ENCODE measurements at places on chromosomes 16 and 17.

GRCh38 chr17:39916918-39917317, 1.5 kb downstream of the GSDMB start:
- peak; percentile 20 for DNase-seq

- no peak for DNase-seq
Observed at GRCh38 chr16:85330006-85330693, 217.9 kb upstream of the CIBAR2 start.

GRCh38 chr16:5315914-5316313, 218.3 kb upstream of the EEF2KMT start:
- DNase-seq, result no peak

- no peak for DNase-seq
Observed at GRCh38 chr16:73163238-73163815, 115.4 kb upstream of the ZFHX3 start.

GRCh38 chr16:11236461-11237254, 19.3 kb downstream of the SOCS1 start:
- no peak for DNase-seq

DNA sequence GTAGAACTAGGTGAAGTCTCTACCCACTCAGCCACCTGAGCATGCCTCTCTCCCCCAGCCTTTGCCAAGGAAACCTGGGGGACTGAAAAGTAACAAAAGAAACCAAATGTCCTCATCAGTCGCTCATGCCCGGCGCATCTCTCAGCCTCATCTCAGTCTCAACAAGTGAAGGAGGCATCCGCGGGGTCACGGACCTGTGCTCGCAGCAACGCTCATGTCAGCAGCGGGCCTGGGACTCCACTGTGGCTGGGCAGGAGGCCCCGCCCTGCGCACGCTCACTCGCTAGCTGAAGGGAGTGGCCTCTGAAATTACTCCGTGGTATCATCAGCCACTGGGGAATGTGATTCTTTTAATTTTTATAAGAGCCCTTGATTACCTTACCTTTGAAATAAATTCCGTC, 31.3 kb downstream of the MAP1LC3B start:
- no peak for DNase-seq

GRCh38 chr17:68591583-68591982, 9.6 kb downstream of the FAM20A start:
- DNase-seq, result no peak

GRCh38 chr16:62751218-62751617, 715.0 kb upstream of the CDH8 start:
- DNase-seq, result no peak

DNA sequence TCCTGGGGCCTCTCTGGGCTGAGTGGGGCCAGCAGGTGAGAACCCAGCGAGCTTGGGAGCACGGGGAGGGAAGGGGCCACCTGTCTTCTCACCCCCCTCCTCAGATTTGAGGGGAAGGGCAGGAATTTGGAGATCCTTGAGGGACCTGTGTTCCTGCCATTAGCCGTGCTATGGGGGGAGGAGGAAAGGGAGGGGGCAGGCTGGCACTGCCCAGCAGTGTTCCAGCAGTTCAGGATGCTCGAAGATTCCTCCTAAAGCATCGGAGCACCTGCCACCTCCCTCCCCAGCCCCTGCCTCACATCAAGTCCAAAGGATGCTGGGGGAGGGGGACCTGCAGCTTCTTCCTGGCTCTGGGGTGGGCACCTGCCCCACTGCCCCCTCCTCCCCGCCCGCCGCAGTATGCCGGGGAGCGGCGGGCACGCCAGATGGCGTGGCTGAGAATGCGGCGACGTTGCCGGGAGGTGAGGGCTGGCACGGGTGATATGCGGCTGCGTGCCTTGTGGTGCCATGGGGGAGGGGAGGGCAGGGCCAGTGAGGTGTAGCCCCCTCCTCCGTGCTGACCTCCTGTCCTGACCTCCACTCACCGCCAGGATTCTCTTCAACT, 4.7 kb upstream of the NEUROD2 start:
- DNase-seq, result no peak

- DNase-seq, result peak; percentile 96
Observed at GRCh38 chr16:4766875-4767628, at the start of gene ZNF500. TSS of gene ZNF500 (minus strand) at chr16:4767162. CDS start at chr16:4765978, 1,184 bp downstream.

- DNase-seq, result no peak
Observed at GRCh38 chr16:3977376-3977775, 96.9 kb upstream of the CREBBP start.

GRCh38 chr16:79276501-79276900, 324.0 kb downstream of the MAF start:
- no peak for DNase-seq

GRCh38 chr16:73011926-73012325, 36.0 kb downstream of the ZFHX3 start:
- no peak for DNase-seq

GRCh38 chr16:10067406-10067805, 114.8 kb downstream of the GRIN2A start:
- DNase-seq, result no peak

DNA sequence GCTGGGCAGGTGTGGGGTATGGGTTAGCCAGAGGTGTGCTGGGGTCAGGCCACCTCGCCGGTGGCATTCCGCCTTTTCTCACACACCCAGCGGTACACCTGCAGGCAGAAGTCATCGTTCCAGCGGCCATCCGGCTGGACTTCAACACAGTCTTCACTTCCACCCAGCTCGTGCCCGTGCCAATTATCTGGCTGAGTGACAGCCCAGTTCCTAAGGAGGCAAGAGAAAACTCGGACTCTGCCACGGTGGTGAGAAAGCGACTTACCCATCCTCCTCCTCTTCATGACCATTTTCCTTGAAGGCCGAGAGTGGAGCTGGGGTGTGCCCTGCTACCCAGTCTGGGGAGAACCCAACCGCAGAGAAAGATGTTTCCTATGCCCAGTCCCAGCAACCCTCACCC, 13.1 kb downstream of the ASGR2 start:
- no peak for DNase-seq

- DNase-seq, result no peak
Observed at GRCh38 chr16:84194470-84195200, 3.7 kb downstream of the ADAD2 start.

GRCh38 chr17:76437467-76438402, 15.2 kb downstream of the UBE2O start:
- no peak for DNase-seq

GRCh38 chr16:81816793-81817210, 37.7 kb downstream of the PLCG2 start:
- no peak for DNase-seq

DNA sequence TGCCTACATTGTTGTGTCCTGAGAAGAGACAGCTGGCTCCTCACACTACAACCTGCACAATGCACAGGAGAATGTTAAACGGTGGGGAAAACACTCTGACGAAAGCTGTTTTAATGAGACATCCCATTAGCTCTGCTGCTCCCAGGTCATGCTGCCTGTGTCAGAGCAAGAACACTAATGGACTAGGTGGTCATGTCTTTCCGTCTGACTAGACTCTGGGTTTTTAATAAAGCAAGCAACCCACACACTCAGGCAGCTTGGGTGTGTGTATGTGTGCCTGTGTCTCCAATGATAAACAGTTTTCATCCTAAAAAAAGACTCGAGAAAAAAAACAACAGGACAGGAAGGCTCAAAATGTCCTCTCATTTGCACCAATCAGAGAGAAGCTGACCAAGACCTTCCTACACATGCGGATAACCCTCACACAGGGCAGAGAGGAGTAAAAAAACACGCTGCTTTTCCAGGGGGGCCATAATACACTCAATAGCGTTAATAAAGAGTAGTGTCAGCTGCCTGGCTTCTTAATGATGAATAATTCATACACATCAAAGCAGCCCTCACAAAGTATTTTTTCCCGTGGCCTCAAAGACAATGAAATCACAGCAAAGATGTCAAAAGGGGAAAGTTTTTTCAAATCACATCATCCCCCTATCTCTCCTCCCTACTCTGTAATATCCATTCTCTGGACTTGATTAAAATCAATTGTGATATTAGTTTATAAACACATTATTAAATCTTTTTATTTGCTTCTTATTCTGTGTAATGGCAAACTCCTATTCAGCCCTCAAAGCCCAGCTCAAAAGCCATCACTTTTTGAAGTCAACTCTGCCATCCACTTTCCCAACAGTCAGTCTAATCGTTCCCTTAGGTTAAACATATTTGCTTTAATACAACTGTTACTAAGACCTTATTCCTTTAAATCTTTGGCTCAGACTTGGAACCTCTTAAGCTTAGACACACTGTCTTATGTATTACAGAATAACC, 244.2 kb upstream of the CDH11 start:
- no peak for DNase-seq

DNA sequence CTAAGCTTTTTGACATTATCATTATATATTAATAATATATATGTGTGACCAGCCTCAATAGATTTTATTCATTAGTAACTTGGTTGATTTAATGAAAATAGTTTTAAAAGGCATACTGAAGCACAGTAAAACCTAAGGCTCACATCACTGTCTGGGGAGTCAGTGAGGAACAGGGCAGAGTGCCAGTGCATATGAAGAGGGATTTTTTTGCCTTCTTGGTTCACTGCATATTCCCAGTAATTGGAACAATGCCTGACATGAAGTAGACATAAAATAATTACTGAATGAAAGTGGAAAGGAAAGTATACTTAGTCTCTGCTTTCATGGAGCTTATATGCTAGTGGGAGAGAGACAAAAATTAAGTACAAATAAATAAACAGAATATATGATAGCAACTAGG, 81.1 kb downstream of the FTO start:
- DNase-seq, result no peak

DNA sequence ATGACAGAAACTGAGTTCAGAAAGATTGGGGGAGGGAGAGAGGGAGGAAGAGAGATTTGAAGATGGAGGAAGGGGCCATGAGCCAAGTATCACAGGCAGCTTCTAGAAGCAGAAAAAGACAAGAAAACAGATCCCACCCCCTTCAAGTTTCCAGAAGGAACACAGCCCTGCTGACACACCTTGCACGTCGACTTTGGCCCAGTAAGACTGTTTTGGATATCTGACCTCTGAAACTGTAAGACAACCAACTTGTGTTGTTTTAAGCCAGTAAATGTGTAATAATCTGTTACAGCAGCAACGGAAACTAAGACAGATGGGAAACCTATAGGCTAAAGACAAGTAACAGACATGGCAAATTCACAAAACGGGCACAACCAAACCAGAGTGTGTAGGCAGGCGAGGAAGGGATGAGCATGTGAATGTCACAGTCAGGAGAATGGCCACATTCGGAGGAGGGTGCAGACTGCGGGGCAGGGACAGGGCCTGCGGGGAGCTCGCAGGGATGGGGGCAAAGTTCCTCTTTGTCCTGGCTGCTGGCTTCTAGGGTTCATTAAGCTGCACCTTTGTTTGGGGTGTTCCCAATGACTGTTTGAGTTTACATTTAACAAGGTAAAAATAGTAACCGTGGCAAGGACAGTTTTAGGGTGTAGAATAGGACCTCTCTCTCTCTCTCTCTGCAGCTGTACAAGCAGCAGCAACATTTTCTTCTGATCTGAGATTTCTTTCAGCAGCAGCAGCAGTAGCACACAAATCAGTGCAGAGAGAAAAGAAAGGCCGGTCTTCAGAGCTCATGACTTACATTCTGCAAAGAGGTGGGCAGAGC, 18.3 kb upstream of the ATP2C2 start:
- no peak for DNase-seq

- peak; percentile 91 for DNase-seq
Observed at GRCh38 chr16:30651124-30652004, 604 bp downstream of the PRR14 start.

DNA sequence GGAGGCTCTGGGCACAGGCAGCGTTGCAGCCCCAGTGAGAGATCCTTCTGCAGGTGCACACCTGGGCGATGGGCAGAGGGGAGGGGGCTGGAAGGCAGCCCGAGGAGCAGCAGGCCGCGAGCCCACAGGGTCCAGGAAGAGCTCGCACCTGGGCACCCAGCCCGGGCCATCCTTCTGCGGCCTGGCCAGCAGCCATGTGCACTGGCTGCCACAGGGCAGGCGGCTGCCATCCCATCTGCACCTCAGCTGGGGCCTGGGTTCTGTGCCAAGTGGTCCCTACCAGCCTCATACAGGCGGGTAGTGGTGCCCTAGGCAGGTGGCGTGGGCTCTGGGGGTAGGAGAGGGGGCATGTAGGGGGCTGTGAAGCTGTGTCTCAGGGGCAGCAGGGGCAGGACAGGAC, 197.2 kb downstream of the RBFOX3 start:
- no peak for DNase-seq

DNA sequence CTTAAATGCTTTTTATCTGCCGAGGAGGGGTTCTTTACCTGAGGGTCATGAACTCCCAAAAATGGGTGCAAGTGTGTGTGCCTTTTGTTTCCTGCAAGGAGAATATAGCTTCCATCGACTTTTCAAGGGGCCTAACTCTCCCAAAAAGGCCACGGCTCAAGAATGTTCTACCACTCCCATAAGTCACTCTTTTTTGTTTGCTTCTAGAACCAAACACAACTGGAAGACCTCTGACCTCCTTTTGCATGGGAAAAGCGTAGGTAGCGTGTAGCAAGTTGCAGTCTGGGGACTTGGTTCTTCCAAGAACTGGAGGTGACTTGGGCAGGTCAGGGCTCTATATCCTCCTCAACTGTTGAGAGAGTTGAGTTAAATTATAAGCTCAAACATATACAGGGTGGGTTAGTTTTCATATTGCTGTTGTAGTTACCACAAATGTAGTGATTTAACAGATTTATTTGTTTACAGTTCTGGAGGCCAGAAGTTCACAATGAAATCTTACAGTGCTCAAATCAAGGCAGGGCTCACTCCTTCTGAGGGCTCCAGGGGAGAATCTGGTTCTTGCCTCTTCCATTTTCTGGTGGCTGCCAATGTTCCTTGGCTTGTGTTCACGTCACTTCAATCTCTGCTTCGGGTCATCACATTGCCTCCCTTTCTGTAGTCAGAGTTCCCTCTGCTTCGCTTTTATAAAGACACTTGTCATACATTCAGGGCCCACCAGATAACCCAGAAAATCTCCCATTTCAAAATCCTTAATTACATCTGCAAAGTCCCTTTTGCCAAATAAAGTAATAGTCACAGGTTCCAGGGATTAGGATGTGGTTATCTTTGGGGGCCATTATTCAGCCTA, 1.4 kb downstream of the TMEM97 start:
- DNase-seq, result no peak

GRCh38 chr17:44887971-44888954, 11.0 kb downstream of the EFTUD2 start:
- no peak for DNase-seq

- peak; percentile 24 for DNase-seq
Observed at GRCh38 chr16:3460121-3460520, 16.6 kb downstream of the NAA60 start.

- DNase-seq, result no peak
Observed at GRCh38 chr16:75868636-75869632, 142.6 kb upstream of the CPHXL start.

GRCh38 chr17:63649813-63650212, 27.6 kb downstream of the MAP3K3 start:
- DNase-seq, result no peak

Data from erythroblast (primary cell).